ENCODE measurements at places on chromosomes 11 and 22. TPM values are rescaled to one million over a fixed set of nuclear protein-coding genes. Genes with fewer than 3 reads are reported as not detected.

The BDNF gene
- 2.0 TPM for total RNA-seq

The FSHB gene
- total RNA-seq: not detected

The CHADL gene
- 0.29 TPM for total RNA-seq

The TALDO1 gene
- total RNA-seq: 155 TPM

The FAM180B gene
- total RNA-seq: not detected

The SAC3D1 gene
- 34.0 TPM for total RNA-seq

The TSPAN32 gene
- under 0.01 TPM for total RNA-seq

The OR51B4 gene
- total RNA-seq: not detected

The SEPTIN3 gene
- total RNA-seq: under 0.01 TPM

The LSP1 gene
- total RNA-seq: 1.9 TPM

The TECTA gene
- 0.18 TPM for total RNA-seq

The CDCA5 gene
- 13.5 TPM for total RNA-seq

The LRRC74B gene
- total RNA-seq: not detected

The KCNJ1 gene
- total RNA-seq: not detected

The MIOX gene
- not detected for total RNA-seq

The UBQLNL gene
- total RNA-seq: not detected

The PGA4 gene
- not detected for total RNA-seq
